ENCODE measurements at places on chromosomes 7 and 10.

DNA sequence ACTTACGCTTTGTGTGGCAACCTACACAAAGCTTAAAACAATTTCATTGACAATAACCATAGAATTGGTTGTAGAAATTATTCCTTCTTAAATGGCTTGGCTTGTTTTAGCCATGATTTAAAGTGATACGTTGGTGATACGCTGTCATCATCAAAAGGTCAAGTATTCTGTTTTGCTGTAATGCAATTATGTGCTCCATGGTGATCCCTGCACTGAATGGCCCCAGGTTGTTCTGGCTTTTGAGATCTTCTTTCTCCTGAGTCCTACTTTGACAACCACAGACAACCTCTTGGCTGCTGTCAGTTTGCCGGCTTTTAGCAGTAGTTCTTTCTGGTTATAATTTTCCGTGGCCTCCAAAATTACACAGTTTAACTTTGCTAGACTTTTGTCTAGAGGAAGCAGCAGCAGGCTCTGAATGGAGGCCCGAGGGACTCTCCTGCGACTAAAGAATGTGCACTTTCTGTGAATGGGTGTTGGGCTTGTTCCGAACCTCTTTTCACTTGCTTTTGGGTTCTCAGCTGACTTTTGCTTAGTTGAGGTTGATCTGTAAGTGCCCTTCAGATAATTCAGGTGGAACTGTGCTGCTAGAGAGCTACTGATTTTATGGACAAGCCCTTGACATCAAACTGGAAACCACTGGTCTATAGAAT lies 104.7 kb downstream of the TMEM178B start:
- DNase-seq, result no peak

DNA sequence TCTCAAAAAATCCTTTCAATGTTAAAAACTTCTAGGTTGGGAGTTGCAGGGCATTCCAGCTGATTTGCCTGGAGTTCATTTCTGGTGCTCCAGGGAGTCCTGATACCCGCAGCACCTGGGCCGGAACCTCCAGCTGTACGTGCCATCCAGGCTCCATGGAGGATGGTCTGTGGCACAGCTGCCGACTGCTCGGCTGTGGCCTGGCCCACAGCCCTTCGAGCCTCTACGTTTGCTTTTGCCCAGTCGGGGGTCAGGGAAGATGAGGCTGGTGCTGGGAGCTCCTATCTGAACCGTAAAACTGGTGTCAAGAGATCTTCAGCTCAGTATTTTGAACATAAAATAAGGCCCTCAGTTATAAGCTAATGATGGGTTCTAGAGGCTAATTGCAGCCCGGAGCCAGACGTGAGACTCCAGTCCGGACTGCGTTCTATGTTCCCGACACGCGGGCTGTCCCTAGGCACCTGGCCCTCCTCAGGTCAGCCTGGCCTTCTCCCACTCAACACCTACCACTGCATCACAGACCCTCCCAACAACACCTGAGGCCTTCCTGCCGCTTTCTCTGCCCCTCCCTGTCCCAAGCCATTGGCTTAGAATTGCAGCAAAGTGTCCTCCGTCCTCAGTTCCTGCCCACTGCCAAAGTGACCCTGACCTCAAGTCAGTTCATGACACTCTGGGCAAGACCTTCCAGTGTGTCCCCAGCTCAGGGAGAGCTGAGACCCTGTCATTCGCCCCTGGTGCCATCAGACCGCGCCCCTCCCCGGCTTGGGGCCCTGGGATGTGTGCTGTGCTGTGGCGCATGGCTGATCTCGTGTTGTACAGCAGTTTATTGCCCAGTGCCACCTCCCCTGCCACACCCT lies 64.2 kb upstream of the DNAJB6 start:
- DNase-seq, result no peak

DNA sequence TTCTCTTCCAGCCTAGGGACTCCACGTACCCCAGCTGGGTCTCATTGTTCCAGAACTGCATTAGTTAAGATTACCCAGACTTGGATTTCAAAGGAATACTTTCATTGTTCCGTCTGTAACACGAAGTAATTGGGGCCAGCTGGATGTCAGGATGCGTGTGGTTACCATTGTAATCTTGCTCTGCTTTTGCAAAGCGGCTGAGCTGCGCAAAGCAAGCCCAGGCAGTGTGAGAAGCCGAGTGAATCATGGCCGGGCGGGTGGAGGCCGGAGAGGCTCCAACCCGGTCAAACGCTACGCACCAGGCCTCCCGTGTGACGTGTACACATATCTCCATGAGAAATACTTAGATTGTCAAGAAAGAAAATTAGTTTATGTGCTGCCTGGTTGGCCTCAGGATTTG lies 21.0 kb downstream of the LRRC17 start:
- DNase-seq, result no peak

DNA sequence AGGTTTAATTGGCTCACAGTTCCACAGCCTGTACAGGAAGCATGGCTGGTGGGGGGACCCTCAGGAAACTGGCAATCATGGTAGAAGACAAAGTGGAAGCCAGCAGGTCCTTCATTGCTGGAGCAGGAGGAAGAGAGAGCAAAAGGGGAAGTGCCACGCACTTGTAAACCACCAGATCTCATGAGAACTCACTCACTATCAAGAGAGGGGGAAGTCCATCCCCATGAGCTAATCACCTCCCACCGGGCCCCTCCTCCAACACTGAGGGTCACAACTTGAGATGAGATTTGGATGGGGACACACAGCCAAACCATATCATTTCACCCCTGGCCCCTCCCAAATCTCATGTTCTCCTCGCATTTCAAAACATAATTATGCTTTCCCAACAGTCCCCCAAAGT lies 171.9 kb upstream of the CACNA2D1 start:
- DNase-seq, result no peak

- no peak for DNase-seq
Measured at GRCh38 chr10:89183571-89183970, 23.5 kb downstream of the CH25H start.

- no peak for DNase-seq
Measured at GRCh38 chr7:121562259-121562658, 166.2 kb upstream of the FAM3C start.

GRCh38 chr10:62278441-62278910 lies 9.8 kb upstream of the RTKN2 start:
- no peak for DNase-seq

GRCh38 chr10:5956146-5956936 lies 21.0 kb downstream of the IL15RA start:
- DNase-seq, result no peak

DNA sequence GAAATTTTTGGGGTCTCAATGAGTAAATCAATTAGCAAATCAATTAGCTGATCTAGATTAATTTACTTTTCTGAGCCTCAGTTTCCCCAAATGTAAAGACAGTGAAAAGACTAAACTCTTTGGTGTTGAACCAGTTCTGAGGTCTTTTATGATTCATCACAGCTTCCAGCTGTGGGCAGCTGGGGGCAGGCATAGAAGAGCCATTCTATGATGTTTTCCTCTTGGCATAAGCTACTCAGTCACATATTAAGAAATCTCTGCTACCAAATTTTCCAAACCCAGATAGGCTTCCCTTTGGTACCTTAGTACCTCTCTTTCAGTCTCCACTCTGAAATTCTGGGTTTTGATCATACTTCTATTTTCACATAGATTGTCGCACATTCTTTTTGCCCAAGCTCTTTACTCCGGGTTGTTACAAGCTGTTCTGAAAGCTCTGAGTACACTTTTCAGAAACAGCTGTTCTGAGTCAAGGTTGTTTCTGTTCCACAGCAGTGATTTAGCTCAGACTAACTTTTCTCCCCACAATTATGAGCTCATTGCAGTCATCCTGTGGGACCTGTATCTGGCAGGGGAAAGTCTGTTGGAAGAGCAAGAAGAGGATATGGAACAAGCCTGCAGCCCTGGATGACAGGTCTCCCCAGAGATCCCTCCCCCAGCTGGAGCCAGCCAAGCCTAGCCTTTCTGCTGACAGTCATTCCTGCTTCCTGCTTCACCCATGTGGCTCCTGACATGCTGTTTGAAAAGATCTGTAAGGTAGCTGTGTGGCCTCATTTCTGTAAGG lies 599.6 kb upstream of the GHITM start:
- DNase-seq, result no peak

GRCh38 chr7:130393101-130393561 lies 12.8 kb downstream of the CPA1 start:
- peak; percentile 45 for DNase-seq

GRCh38 chr10:61692447-61693010 lies 29.8 kb downstream of the CABCOCO1 start:
- DNase-seq, result no peak

Data from NCI-H446 (cell line).